ENCODE measurements at places on chromosomes 4 and X.
A peak's percentile ranks its signal among the peaks of the same experiment; 100 is the strongest.

DNA sequence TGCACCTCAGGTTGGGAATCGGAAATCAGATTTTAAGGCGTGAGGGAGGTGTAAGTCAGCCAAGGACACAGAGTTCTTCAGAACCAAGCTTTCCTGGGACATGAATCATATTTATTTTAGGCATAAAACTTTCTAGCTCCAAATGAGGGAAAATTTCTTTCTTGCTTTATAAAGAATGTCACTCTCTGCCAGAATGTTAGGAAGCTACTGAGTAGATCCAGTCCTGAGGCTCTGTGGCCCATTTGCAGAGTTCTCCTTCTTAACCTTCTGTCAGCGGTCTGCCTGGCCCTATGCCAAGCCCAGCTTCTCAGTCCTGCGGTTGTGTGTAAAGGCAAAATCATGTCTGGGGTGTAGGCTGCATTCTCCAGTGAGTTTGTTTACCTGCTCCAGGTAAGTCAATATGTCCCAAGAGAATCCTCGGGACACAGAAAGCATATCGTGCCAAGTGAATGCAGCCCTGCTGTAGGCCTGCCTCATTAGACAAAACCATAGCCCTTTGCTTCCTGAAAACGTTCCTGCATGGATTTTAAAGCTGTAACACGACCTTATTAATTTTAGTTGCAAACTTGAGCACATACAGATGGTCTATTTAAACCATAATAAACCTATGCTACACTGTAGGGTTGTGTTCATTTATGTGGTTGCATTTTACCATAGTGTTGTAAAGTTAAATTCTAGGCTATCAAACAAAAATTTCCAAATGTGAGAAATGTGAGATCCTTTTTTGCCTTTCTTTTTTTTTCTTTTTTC lies 29.2 kb upstream of the CCNI start:
- no peak for DNase-seq

DNA sequence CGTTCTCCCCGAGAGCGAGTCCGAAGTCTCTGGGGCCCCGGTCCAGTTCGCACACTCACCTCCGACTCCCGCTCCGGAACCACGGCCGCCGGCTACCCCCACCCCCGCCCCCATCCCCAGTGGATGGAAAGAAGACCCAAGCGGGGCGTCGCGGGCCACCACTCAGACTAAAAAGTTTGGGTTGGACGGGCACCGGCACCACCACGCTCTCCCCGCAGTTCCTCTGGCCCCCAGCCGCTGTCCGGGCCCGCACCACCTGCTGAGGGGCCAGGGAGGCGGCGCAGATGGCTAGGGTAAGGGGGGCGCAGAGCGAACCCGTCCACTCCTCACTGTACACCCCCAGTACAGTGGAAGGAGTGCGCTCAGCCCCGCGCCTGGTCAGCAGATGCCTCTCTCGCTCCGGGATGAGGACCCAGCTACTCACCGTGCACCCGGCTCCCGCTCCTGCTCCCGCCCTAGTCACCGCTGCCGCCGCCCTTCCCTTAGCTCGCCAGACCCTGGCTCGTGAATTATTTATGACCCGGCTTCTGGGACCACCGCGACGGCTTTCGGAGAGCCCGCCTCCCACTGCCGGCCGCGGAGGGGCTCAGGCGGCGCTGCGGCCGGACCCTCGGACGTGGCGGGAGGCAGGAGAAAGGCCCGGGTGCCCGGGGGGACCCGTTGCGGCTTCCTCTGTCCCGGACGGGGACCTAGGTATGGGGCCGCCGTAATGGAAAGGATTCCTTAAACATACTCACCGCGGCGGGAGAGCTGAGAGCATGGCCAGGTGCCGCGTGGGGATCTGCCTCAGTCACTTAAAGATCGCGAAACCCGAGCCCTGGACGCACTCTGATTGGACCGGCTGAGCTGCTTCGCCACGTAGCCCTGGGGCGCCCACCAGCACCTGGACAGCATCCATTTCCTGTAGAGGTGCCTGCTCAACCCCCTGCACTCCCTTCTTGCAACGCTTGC lies at the start of gene PROM1:
PROM1 (minus strand) TSS at position 783 of the 951 bp plus-strand sequence. CDS start 8,117 bp downstream, outside the sequence.
- DNase-seq, result no peak

DNA sequence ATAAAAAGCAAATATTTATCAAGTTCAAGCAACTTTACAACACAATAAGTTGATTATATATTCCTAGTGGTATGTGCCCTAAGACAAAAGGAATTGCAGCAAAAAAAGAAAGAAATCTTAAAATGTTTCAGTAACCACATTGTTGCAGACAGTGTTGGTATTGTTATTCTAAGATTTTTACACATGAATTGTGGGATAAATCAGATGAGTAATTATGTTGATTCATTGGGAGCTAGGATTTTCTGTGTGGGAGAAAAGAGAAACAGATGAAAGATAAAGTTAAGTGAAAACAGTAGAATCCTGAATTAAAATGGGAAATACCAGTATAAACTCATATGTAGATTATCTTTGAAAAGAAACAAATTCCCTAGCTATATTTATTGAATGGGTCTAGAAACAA lies 362.4 kb downstream of the PPP3CA start:
- DNase-seq, result peak; percentile 51

GRCh38 chr4:98572697-98573096 lies 85.7 kb downstream of the TSPAN5 start:
- no peak for DNase-seq

DNA sequence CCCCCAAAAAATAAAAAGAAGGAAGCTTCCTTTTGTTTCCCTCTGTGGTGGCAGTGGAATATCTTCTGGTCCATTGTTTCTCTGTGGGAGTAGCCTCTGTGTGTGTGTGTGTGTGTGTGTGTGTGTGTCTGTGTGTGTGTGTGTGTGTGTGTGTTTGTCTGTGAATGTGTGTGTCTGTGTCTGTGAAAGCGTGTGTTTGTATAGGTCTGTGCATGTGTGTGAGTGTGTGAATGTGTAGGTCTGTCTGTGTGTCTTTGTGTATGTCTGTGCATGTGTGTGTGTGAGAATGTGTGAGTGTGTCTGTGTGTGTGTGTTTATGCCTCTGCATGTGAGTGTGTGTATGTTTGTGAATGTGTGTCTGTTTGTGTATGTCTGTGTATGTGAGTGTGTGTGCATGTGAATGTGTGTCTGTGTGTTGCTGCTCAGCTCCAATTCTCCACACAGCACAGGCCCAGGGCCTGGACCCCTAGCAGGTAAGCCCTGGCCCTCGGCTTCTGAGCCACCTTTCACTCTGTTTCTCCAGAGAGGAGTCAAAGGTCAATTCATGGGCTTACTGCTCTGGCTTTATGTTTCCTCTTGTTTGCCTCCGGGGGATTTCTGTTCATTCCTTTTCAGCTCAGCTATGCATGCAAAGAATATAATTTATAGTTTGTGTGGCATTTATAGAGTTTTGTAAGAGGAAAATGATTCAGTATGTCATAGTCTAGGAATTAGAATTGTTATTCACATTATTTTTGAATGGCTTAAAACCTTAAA lies 89.8 kb downstream of the UCHL1 start:
- no peak for DNase-seq

DNA sequence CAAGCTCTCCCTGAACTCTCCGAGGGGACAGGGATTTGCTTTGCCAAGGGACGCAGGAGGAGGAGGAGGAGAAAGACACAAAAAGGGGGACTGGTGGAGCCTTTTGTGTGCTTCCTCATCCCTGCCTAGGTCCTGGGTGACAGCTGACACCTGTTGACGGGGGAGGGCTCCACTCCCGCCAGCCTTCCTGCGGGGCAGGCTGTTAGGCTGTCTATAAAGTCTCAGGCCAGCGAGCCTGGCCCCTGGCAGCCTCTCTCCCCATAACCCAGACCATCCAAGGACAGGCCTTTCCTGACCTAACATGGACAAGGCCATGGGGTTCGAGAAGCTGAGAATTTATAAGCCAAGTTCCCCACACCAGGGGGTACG lies 832 bp upstream of the EVC2 start:
- no peak for DNase-seq

All from AG04449 (cell line).